ENCODE measurements at places on chromosomes 2 and 18. TPM values are rescaled to one million over a fixed set of nuclear protein-coding genes. Genes with fewer than 3 reads are reported as not detected.

- peak within 1 kb of the TSS; percentile 15 for H3K4me3 ChIP-seq
- no peak within 1 kb of the TSS for H3K27ac ChIP-seq
- H3K27me3 ChIP-seq: peaks cover 21% of the 10 kb centered on the region
- DNase-seq: peak; percentile 72
Measured at GRCh38 chr2:108988796-108989713, at the start of gene EDAR. TSS of gene EDAR (minus strand) at chr2:108989220. CDS start at chr2:108931014, 58,206 bp downstream.

- no peaks in the 10 kb centered on the region for H3K27me3 ChIP-seq
- H3K36me3 ChIP-seq: no peaks in the 10 kb centered on the region
- H3K27ac ChIP-seq: no peak overlapping the region
- no peak overlapping the region for H3K4me3 ChIP-seq
- DNase-seq: no peak
- no peaks in the 10 kb centered on the region for H3K4me1 ChIP-seq
Measured at GRCh38 chr2:195304310-195304709, 352.7 kb upstream of the SLC39A10 start.

GRCh38 chr2:65344689-65345088 lies 87.7 kb downstream of the SPRED2 start:
- H3K4me1 ChIP-seq: peaks cover 16% of the 10 kb centered on the region
- no peak overlapping the region for H3K27ac ChIP-seq
- H3K4me3 ChIP-seq: no peak overlapping the region
- H3K36me3 ChIP-seq: no peaks in the 10 kb centered on the region
- no peaks in the 10 kb centered on the region for H3K27me3 ChIP-seq
- DNase-seq: no peak

The SULT1C2 gene
- 5.8 TPM for total RNA-seq

GRCh38 chr2:64362562-64363026 lies 91.4 kb upstream of the LGALSL start:
- H3K4me1 ChIP-seq: peaks cover 8% of the 10 kb centered on the region
- H3K27me3 ChIP-seq: no peaks in the 10 kb centered on the region
- no peak overlapping the region for H3K27ac ChIP-seq
